ENCODE measurements at places on chromosomes 16 and 17. TPM values are rescaled to one million over a fixed set of nuclear protein-coding genes. Genes with fewer than 3 reads are reported as not detected.

C1QL1 gene
- not detected for total RNA-seq

ACACA gene
- total RNA-seq: 40.7 TPM

CCL1 gene
- not detected for total RNA-seq

GNG13 gene
- not detected for total RNA-seq

KRT14 gene
- not detected for total RNA-seq

TMEM100 gene
- not detected for total RNA-seq

ALOXE3 gene
- total RNA-seq: 0.75 TPM

DNA sequence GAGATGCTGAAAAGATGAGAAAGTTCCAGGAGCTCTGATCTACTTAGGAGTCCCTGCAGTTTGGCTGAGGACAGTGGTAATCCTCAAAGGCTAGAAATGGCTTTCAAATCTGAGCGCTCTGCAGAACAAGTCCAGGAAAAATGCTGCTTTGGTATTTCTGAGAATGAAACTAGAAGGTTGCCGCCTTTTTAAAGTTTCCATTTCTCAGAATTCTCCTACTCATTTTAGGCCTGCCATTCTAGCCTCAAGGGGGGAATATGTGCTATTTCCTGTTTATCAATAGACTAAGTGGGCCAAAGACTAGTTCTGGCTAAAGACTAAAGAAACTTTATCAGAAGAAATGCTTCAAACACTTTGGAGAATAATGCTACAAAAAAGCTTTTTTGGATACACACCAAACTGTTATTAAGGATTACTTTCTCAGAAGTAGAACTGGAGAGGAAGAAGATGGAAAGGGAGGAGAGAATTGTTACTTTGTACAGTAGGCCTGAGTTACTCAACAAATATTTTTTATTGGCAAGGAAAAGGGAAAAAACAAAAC is at the start of gene SLFN12L:
SLFN12L (minus strand) TSS at position 78 of the 541 bp plus-strand sequence. CDS start 15,314 bp downstream, outside the sequence.
- no peak for DNase-seq

- DNase-seq: no peak
These were observed 32.0 kb downstream of the GAS7 start for GRCh38 chr17:10166176-10166935.

DNA sequence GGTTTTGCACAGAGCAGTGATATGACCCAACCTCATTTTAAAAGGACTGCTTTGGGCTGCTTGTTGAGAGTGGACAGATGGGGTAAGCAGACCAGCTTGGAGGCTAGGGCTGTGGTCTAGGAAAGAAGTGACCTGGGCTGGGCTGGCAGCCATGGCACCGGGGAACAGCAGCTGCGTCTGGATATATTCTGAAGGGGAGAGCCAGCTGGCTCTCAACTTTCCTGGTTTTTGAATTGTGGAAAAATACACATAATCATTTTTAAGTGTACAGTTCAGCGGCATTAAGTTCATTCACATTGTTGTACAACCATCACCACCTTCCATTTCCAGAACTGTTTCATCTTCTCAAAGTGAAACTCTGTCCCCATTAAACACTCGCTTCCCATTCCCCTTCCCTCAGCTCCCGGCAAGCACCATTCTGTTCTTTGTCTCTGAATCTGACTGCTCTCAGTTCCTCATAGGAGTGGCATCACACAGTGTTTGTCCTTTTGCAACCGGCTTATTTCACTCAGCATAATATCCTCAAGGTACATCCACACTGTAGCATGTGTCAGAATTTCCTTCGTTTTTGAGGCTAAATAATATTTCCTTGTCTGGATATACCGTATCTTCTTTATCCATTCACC is 113.2 kb downstream of the SPECC1 start:
- DNase-seq: no peak

DNA sequence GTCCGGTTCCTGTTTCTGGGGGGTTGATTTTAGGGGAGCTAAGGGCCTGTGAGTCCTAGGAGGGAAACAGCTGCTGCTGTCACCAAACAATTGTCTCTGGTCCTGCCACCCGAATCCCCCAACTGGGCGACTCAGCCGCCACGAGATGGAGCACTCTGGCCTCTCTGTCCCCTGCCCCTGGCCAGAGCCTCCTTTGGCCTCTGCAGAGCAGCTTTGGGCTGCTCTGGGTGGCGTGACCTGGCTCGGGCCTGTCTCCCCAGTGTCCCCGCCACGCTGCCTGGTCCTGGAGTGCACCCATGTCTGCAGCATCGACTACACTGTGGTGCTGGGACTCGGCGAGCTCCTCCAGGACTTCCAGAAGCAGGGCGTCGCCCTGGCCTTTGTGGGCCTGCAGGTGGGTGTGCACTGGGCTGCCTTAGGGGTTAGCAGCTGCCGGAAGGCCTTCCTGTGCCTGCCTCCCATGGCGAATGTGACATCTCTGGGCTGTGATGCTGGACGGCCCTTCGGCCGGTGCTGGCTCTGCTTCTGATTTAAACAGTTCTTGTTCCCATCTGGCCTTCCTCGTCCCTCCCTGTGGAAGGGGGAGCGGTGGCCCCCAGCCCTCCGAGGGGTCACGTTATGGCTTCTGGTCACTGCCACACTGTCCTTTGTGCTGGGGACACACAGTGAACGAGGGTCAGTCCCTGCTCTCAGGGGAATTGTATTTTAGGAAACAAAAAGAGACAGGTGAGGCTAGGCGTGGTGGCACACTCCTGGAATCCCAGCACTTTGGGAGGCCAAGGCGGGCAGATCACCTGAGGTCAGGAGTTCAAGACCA is 11.6 kb upstream of the RNF213 start:
- no peak for DNase-seq

DNA sequence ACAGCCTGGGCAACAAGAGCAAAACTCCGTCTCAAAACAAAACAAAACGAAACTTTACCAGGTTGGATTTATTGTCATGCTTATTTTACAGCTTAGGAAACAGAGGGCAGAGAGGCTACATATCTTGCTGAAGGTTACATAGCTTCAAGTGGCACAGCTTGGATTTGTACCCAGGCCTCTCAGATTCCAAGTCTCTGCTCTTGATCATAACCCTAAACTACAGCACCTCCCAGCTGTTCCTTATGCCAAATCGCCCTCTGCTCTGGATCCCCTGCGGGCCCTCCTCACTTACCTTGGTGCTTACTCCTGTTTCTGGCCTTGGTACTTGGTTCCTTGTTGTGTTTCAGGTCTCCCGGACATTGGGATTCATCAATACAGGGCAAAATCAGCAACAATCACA is 11.7 kb upstream of the CUEDC1 start:
- DNase-seq: no peak

- no peak for DNase-seq
These were observed 15.0 kb upstream of the SALL1 start for GRCh38 chr16:51166091-51166490.

DNA sequence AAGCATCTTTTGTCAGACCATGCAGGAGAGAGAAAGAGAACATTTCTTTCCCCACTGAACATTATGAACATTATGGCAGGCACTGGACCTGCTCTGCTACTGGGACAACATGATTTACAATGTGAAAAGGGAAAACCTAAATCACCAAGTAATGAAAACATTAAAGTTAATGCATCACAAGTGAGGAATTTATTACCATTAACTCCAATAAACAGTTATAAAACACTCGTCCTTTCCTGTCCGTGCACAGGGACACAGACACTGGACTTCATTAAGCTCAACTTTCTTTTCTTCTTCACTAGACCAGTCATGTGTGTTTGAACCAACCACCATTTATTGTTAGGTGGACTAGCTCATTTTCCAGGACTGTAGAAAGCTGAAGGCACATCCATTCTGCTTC is 95.4 kb downstream of the SNX11 start:
- DNase-seq: no peak

GRCh38 chr17:27545562-27546229 is 85.3 kb upstream of the LGALS9 start:
- no peak for DNase-seq

- DNase-seq: no peak
These were observed 1.1 kb downstream of the MPP2 start for GRCh38 chr17:43905985-43906852.

GRCh38 chr17:64498308-64499203 is 1.7 kb upstream of the POLG2 start:
- DNase-seq: no peak

DNA sequence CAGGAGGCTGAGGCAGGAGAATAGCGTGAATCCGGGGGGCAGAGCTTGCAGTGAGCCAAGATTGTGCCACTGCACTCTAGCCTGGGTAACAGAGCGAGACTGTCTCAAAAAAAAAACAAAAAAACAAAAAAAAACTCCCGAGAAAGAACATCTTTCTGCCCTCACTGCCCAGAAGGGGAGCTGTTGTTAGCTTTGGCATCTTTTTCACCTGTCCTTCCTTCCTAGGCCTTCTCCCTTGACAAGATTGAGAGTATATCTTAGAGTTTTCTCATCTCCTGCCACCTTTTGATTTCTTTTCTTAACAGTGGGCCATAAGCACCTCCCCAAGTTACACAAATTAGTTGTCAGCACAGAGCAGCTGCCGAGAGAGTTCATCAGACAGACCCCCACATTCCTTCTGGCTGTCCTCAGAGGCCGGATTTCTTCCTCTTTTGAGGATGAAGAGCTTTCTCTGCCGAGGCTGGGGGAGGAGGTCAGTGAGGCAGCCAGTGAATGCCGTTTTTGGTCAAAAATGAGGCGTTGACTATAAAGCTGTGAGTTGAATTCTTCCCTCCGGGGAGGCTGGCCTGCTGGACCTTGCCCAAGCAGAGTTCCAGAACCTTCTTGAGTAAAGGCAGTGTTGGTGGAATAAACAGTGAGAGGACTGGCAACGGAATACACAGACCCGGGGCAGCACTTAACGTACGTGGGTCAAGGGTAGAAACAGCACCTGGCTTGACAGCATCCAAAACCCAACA is 127.0 kb downstream of the ABCC6 start:
- DNase-seq: no peak

- no peak for DNase-seq
These were observed 325.3 kb downstream of the SOX9 start for GRCh38 chr17:72446118-72446517.

DNA sequence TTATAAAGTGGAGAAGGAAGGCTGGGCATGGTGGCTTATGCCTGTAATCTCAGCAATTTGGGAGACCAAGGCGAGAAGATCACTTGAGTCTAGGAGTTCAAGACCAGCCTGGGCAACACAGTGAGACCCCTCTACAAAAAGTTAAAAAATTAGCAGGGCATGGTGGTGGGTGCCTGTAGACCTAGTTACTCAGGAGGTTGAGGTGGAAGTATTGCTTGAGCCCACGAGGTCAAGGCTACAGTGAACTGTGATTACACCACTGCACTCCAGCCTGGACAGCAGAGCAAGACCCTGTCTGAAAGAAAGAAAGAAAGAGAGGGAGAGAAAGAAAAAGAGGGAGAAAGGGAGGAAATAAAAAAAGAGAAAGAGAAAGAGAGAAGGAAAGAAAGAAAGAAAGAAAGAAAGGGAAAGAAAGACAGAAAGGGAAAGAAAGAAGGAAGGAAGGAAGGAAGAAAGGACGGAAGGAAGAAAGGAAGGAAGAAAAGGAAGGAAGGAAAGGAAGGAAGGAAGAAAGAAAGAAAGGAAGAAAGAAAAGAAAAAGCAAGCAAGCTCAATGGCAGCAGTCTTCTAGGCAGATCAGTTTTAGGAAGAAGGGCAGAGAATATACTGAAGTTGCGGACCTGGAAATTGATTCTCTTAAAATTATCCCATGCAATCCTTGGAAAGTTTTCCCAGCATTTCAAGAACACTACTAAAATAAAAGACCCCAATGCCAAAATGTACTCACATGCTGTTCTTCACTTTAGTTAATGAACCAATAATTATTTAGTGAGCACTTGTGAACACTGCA is 53.0 kb downstream of the IKZF3 start:
- no peak for DNase-seq

DNA sequence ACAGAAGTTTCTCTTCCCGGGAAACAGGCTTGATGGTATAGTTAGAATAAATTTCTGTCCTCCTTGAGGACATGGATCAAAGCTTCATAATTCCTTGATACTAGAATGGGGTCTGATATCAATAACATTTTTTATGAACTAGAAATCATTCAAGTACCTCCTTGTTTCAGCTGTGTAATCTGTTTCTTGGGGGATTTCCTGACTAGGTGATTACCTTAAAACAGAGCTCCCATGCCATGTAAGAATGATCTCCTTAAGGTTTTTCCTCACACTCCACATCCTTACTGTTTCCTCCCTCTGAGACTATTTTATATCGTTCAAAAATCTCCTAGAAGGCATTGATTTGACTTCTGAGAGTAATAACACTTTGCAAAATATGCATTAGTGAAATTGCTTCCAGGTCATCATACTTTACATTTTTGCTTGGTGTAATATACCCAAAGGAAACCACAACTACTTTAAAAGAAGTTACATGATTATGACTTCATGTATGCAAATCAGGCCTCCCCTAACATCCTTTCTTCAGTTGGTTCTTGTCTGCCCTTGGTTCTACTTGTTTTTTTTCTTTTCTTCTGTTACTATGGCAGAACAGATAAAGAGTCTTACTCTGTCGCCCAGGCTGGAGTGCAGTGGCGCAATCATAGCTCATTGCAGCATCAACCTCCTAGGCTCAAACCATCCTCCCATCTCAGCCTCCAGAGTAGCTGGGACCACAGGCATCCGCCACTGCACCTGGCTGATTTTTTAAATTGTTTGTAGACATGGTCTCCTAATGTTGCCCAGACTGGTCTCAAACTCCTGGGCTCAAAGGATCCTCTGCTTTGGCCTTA is 388.8 kb downstream of the ZFHX3 start:
- DNase-seq: no peak

DNA sequence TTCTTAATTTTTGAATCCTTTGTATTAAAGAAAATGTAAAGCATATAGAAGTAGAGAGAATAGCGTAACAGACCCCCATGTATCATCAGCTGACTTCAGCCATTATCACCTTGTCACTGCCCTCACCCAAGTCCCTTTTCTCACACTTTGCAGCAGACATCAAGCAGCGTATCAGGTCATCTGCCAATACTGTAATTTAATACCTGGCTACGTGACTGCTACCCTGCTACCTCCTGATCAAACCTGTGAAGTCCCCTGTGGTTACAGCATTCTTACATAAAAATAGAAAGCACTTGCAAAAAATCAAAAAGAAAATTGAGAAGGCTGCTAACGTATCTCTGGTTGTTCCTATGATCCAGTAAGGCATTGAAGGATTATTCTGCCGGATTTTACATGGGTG is 96.4 kb downstream of the PLCG2 start:
- DNase-seq: no peak

DNA sequence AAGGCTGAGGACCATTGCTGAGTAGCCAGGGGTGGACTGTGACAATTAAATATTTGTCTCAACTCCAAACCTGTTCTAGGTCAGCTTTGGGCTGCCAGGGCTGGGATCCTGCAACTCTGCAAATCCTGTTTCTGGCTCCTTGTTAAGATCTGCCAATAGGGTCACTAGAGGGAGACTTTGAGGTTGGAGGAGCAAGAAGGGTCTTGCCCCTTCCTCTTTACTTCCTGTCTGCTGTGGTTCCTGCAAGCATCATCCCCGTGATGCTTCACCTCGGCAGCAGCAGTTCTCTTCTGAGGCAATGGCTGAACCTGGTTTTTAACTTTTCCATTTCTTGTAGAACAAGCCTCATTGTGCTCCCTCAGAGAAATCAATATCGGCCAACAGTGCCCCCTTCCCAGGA is 124.6 kb downstream of the IRX5 start:
- DNase-seq: no peak

DNA sequence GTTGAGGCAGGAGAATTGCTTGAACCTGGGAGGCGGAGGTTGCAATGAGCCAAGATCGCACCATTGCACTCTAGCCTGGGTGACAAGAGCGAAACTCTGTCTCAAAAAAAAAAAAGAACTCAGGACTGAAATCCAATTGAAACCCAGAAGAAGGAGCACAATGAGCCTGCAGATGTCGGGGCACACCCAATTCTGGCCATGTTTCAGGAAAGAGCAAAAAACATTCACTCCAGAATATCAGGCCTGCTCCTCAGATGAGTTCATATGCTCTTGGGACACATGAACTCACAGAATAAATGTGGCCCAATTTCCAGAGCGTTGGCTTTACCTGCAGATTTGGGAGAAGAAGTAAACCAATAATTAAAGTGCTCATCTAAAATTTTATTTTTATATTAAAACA is 3.0 kb upstream of the CMTM2 start:
- no peak for DNase-seq
